ENCODE measurements at places on chromosomes 16 and 17. TPM values are rescaled to one million over a fixed set of nuclear protein-coding genes. Genes with fewer than 3 reads are reported as not detected.

CHST4 gene
- total RNA-seq, result 0.22 TPM

TBC1D3D gene
- total RNA-seq, result not detected

MYLK3 gene
- total RNA-seq, result 1.3 TPM

RPL23 gene
- total RNA-seq, result 2,394 TPM

KRT20 gene
- not detected for total RNA-seq
